ENCODE measurements at places on chromosomes 12 and 14. TPM values are rescaled to one million over a fixed set of nuclear protein-coding genes. Genes with fewer than 3 reads are reported as not detected.

The DHRS2 gene
- not detected for total RNA-seq

The RFX4 gene
- total RNA-seq: not detected

The TOMM20L gene
- not detected for total RNA-seq

DNA sequence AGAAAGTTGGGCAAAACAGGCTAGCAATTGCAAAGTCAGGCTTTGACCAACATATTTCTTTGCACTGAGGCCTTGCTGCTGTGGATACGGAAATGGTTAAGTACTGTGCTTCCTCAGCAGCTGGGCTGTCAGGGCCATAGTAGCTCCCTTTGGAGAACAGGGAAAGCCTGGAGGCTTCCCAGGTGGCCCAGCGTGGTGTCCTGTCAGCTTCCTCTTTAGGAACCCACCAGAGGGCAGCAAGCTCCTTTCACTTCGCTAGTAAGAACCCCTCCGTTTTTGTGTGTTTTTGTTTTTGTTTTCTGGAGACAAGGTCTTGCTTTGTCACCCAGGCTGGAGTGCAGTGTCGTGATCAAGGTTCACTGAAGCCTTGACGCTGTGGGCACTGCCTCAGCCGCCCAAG is 1.7 kb upstream of the CFAP251 start:
- no peak for DNase-seq

DNA sequence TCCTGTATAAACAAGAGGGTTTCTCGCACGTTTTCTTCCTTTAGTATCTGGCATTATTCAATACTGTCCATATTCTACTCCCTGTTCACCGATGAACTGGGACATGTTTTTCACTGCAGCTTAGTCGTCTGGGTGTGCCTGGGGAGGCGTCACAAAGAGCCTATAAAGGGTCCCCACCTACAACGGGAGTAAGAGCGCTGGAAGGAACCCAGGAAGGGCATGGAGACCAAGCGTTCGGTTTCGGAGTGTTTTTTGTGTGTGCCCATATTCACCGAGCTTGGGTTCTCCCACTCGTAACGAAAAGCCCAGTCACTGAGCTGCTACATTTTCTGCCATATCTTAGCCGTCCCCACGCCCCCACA is 592 bp upstream of the USP15 start:
- DNase-seq: no peak

GRCh38 chr14:89681086-89682018 is 264.3 kb upstream of the FOXN3 start:
- DNase-seq: no peak
